ENCODE measurements at places on chromosomes 13 and 19.

DNA sequence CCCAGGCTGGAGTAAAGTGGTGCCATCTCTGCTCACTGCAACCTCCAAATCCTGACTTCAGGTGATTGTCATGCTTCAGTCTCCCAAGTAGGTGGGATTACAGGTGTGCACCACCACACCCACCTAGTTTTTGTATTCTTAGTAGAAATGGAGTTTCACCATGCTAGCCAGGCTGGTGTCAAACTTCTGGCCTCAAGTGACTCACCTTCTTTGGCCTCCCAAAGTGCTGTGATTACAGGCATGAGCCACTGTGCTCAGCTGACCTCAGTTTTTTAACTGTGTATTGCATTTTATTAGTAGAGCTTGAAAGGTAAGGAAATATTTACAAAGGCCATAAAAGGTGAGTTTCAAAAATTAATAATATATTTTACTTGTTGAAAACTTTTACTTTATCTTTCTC, 2.3 kb downstream of the ZNF726 start:
- DNase-seq, result no peak

DNA sequence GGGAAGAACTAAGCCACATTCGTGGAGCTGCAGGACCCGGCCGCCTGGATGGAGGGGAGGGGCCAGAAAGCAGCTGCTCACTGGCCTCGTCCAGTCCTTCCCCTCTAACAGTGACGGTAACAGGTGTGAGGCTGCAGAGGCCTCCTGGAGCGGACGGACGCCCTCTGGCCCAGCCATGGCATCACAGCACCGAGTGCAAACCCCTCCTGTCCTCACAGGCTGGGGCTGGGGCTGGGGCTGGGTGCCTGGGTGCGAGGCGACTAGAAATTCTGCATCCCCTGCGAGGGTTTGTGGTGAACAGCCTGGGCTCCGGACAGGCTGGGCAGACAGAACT, 3.6 kb downstream of the MICOS13 start:
- no peak for DNase-seq

GRCh38 chr19:5844456-5845433, 5.2 kb upstream of the FUT6 start:
- no peak for DNase-seq

- no peak for DNase-seq
These were observed 128.0 kb downstream of the TRPC4 start for GRCh38 chr13:37741536-37741935.

DNA sequence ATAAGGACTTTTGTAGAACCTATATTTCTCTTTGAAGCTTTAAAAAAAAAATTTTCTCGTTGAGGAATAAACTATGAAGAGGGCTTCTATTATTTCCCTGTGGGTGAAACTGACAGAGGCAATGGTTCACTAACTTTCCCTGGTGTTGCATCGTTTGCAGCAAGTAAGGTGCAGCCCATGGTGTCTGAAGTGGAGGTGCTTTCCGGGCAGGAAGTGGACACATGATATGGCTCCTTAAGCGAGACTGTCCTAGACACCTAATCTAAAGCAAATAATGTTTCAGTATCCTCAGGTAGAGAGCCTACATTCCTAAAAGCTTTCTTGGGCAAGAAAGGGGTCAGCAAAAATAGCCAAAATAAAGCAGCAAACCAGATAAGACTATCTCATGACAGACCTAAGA, 437.6 kb upstream of the ARGLU1 start:
- DNase-seq, result no peak

GRCh38 chr19:7435586-7435985, 53.2 kb downstream of the PEX11G start:
- no peak for DNase-seq

- no peak for DNase-seq
These were observed 38.6 kb downstream of the INSR start for GRCh38 chr19:7255631-7256030.

DNA sequence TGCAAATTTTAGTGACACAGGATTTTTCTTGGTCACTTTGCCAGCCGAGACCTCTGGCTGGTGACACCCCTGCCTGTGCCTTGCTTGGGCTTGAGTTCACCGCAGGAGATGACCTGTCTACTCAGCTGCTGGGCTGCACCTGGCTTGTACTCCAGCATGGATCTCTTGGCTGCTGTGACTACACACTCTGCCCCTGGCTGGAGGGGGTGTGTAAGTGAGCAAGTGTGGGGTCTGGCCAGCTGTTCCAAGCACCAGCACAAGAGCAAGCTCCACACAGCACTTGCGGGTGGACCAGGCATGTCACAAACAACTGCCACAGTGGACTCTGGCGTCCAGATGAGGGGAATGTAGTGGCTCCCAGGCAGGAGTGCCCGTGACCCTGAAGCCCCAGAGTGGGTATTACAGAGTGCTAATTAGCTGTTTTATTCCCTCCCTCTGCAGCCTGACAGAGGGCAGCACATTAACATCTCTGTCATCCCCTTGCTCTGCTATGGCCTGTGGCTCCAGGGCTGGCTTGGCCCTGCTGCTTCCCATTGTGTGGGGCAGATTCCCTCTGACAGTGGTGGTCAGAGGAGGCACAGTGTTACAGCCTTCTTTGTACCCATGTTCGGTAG, 1387.2 kb downstream of the OLFM4 start:
- no peak for DNase-seq

Measured in NCI-H1092 treated with DMSO at 0.1 percent for 48 hours (cell line).